Sigmoid colon (tissue), 7 donors: ENCODE measurements at places on chromosomes 3 and 15.
A peak's percentile ranks its signal among the peaks of the same experiment; 100 is the strongest.

DNA sequence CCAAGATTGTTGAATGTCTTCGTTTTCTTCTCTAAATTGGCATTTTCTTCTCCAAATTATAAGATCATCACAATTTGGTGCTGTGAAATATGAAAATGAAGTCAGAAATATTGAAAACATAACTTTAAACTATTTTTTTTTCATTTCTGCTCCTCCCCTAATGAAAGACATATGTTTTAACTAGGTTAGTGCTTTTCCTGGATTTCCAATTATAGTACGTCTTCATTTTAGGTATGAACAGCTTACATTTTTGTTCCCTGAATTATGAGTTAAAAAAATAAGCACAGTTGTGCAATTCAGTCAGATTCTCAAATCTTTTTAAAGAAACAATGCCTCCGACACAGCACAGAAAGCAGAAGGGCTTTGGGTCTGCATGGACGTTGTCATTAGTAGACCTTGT, 83.5 kb upstream of the CFAP20DC start:
- no peaks in the 10 kb centered on the region for H3K4me1 ChIP-seq
- no peak for DNase-seq
- H3K36me3 ChIP-seq, result no peaks in the 10 kb centered on the region
- H3K27ac ChIP-seq, result no peak overlapping the region

- DNase-seq, result no peak
- no peak overlapping the region for H3K27ac ChIP-seq
- no peaks in the 10 kb centered on the region for H3K36me3 ChIP-seq
- no peak overlapping the region for H3K4me3 ChIP-seq
Measured at GRCh38 chr3:150225986-150226385, 182.1 kb upstream of the TSC22D2 start.

DNA sequence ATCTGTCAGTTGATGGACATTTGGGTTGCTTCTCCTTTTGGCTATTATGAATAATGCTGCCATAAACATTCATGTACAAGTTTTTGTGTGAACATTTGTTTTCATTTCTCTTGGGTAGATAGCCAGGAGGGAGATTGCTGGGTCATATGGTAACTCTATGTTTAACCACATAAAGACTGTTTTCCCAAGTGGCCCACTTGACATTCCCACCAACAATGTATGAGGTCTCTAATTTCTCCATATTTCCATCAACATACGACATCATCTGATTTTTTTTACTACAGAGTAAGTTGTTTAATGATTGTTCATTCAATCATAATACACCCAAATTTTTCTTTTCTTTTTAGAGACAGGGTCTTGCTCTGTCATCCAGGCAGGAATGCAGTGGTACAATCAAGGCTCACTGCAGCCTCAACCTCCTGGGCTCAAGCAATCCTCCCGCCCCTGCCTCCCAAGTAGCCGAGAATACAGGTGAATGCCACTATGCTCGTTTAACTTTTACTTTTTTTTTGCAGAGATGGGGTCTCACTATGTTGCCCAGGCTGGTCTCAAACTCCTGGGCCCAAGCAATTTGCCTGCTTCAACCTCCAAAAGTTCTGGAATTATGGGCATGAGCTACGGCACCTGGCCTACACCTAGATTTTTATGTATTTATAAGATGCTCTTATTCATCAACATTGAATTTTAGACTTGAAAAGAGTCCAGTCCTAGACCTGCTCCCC, 6.8 kb downstream of the IP6K1 start:
- no peaks in the 10 kb centered on the region for H3K36me3 ChIP-seq
- peak; percentile 9 for DNase-seq
- no peak overlapping the region for H3K27ac ChIP-seq

DNA sequence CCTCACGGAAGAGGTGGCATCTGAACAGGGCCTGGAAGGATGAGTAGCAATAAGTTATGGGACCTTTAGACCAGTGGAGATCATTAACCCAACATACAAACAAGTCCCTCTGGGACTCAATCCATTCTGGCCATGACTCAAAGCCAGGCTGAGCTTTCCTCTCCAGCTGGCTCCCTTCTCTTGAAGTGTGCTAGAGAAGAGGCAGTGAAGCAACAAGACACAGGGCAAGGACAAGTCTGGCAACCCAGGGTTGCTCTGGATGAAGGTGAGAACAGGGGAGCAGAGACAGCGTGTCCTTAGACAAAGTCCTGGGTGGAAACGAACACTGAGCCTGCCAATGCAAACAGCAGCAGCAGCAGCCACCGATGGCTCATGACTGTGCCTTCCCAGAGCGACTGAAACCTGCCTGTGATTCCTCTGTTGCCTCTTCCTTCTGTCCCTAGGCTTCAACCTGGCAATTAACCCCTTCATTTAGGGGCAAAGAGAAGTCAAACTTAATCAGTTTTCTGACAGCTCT, 86.8 kb downstream of the BDH1 start:
- H3K36me3 ChIP-seq, result no peaks in the 10 kb centered on the region
- H3K4me1 ChIP-seq, result no peaks in the 10 kb centered on the region
- no peak overlapping the region for H3K4me3 ChIP-seq
- no peak for DNase-seq
- H3K27me3 ChIP-seq, result no peaks in the 10 kb centered on the region
- no peak overlapping the region for H3K27ac ChIP-seq
